HFFc6 (cell line): ENCODE measurements at places on chromosomes 12 and 14. TPM values are rescaled to one million over a fixed set of nuclear protein-coding genes. Genes with fewer than 3 reads are reported as not detected.

DNA sequence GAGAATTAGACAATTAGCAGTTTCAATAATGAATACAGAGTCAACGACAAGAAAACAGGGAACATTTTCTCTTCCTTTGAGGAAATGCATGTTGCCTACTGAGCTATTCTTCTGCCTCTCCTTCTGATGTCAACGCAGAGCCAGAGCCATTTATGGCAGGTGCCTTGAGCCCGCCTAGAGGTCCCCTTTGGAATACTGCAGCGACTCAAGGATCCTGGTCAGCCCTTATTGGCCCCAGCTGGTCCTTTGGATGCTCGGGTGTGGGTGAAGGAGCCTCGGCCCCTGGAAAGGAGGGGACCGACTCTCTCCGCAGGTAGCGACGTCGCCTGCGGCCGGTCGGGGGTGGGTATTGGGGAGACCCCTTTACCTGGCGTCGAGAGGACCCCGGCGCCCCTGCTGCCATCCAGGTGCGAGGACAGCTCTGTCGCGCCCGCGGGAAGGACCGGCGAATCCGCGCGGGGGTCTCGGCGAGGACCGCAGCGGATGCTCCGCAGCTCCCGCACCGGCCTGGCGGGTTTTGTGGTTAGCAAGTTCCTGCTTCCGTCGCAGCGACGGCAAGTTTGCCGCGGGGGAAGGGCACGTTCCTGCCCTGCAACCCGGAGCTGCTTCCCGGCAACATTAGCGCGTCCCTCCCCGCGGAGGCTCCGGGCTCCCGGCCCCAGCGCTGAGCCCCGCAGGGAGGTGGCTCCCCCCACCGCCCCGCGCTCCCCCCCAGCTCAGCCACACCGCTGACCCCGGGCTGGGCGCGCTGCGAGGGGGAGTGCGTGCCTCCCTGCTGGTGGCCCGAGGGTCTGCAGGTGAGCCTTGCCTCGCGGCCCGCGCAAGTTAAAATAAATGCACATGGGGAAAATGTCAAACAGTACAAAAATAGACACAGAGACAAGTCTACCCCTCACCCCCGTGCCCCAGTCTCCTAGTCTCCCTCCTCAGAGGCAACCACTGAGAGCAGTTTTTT, at the start of gene MANSC1:
MANSC1 (minus strand) TSS at position 532 of the 955 bp plus-strand sequence. CDS start 6,928 bp downstream, outside the sequence.
- H3K36me3 ChIP-seq = no peaks in the 10 kb centered on the region
- H3K4me3 ChIP-seq = peak within 1 kb of the TSS; percentile 70
- no peak within 1 kb of the TSS for H3K27ac ChIP-seq
- peaks cover 8% of the 10 kb centered on the region; the same call in 1 of the 2 replicates for H3K4me1 ChIP-seq

The LMNTD1 gene
- 0.38 to 0.94 TPM (median 0.81 TPM) in 3 replicates for total RNA-seq

The PPP1R1A gene
- not detected in 2 replicates for total RNA-seq

- no peaks in the 10 kb centered on the region for H3K27me3 ChIP-seq
- DNase-seq = no peak
- peaks cover 5% of the 10 kb centered on the region; the same call in 1 of the 2 replicates for H3K36me3 ChIP-seq
- H3K27ac ChIP-seq = no peak overlapping the region
- H3K4me3 ChIP-seq = no peak overlapping the region
Measured at GRCh38 chr12:84073401-84073800, 839.2 kb downstream of the SLC6A15 start.

GRCh38 chr14:22185789-22186188, 403.2 kb downstream of the DAD1 start:
- no peak overlapping the region for H3K4me3 ChIP-seq
- DNase-seq = no peak
- H3K4me1 ChIP-seq = peaks cover 19% of the 10 kb centered on the region
- H3K27me3 ChIP-seq = peaks cover 5% of the 10 kb centered on the region
- no peaks in the 10 kb centered on the region for H3K36me3 ChIP-seq

GRCh38 chr12:4330203-4330602, 9.2 kb downstream of the TIGAR start:
- H3K27me3 ChIP-seq = no peaks in the 10 kb centered on the region; the same call in 1 of the 2 replicates
- H3K36me3 ChIP-seq = peaks cover 27% of the 10 kb centered on the region
- H3K27ac ChIP-seq = peak overlapping the region; percentile 19; the same call in 1 of the 2 replicates
- peaks cover 26% of the 10 kb centered on the region for H3K4me1 ChIP-seq
- no peak overlapping the region for H3K4me3 ChIP-seq

The PMEL gene
- total RNA-seq = 0.16 and 0.68 TPM in 2 replicates

DNA sequence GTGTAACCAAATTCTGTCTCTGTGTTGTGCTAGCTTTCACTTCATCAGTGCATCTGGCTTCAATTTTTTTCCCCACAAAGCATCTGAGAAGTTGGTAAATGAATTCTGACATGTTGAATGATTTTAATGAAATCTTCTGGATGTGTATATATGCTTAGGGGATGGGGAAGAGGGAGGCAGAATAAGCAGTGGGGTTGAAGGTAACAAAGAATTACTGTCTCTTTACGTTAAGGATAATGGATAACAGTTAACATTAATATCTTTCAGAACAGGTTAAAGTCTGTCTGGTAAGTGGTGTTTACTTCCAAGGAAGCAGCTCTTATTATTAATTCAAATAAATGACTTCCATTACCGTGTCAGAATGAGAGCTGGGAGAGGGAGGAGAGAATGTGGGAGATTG, 261.7 kb downstream of the ERC1 start:
- H3K36me3 ChIP-seq = no peaks in the 10 kb centered on the region
- no peak overlapping the region for H3K27ac ChIP-seq
- peaks cover 30% of the 10 kb centered on the region for H3K4me1 ChIP-seq
- no peak for DNase-seq
- H3K4me3 ChIP-seq = no peak overlapping the region
- no peaks in the 10 kb centered on the region for H3K27me3 ChIP-seq

The MUCL1 gene
- total RNA-seq = not detected in 3 replicates

DNA sequence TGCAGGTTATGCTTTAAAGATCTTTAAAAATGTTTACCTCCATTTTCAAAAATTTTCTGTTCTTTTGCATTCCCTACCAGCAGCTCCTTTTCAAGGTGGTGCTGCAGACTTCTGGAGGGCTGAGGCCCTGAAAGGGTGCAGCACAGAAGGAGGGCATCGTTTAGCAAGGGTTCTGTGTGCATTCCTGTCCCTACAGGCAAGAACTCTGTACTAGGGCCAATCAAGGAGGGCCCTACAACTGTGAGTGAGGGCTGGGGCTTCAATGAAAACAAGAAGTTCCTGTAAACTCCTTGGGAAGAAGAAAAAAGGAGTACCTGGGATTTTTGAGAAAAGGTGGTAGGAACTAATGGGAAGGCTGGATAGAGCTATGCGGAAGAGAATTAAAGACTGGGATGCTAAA, 50.7 kb upstream of the CSRP2 start:
- no peak overlapping the region for H3K27ac ChIP-seq
- peaks cover 6% of the 10 kb centered on the region; the same call in 1 of the 2 replicates for H3K4me1 ChIP-seq
- no peak for DNase-seq
- no peak overlapping the region for H3K4me3 ChIP-seq

The SMCO2 gene
- total RNA-seq = not detected in 3 replicates

DNA sequence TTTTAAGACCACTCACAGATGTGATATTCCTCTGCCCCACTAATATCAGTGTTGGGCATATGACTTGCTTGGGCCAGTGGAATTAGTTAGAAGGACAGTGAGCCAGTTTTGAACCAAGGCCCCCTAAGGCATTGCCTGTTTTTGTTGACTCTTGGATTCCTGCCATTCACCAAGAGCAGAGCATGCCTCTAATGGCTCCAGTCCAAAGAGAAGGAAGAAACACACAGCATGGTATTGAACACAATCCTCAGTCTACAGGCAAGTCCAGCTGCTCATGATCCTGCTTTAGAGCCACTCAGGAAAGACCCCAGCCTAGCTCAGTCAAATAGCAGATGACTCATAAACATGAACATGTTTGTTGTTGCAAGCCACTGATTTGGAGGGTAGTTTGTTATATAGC, 1201.5 kb downstream of the BCL11B start:
- peaks cover 4% of the 10 kb centered on the region; the same call in 1 of the 2 replicates for H3K36me3 ChIP-seq
- no peak overlapping the region for H3K4me3 ChIP-seq
- no peaks in the 10 kb centered on the region for H3K27me3 ChIP-seq
- H3K27ac ChIP-seq = no peak overlapping the region

- H3K4me1 ChIP-seq = peaks cover 64% of the 10 kb centered on the region
- H3K36me3 ChIP-seq = peaks cover 9% of the 10 kb centered on the region; the same call in 1 of the 2 replicates
- no peaks in the 10 kb centered on the region; the same call in 1 of the 2 replicates for H3K27me3 ChIP-seq
Measured at GRCh38 chr14:61466249-61466904, 145.0 kb downstream of the PRKCH start.

The FAM90A1 gene
- 0.09 to 0.30 TPM in 2 of 3 replicates, not detected in the other for total RNA-seq

The SELPLG gene
- 6.6 to 8.6 TPM (median 6.9 TPM) in 3 replicates for total RNA-seq

GRCh38 chr12:65055859-65056258, 65.2 kb downstream of the WIF1 start:
- H3K27me3 ChIP-seq = peaks cover 14% of the 10 kb centered on the region
- H3K36me3 ChIP-seq = no peaks in the 10 kb centered on the region
- no peak overlapping the region for H3K4me3 ChIP-seq
- no peak for DNase-seq
- no peak overlapping the region for H3K27ac ChIP-seq

DNA sequence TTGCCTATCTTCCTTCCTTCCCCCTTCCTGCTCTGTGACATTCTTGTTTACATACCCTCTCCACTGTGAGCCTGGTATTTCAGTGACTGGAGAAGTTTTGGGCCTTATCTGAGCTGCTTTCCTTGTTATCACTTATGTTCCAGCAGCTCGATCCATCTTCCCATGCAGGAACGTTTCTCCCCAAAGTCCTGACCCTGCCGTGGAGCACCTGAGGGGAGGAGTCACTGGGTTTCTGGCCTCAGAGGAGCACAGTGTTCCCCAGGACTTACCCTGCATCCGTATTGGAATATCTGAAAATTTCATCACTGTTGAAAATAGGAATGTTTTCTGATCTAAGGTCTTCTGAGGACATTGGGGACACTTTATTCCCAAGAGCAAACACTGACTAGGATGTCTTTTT, 141.8 kb downstream of the CACNA1C start:
- H3K36me3 ChIP-seq = peaks cover 11% of the 10 kb centered on the region
- H3K4me1 ChIP-seq = peaks cover 32% of the 10 kb centered on the region
- no peak for DNase-seq
- H3K27ac ChIP-seq = peak overlapping the region; percentile 19; the same call in 1 of the 2 replicates

DNA sequence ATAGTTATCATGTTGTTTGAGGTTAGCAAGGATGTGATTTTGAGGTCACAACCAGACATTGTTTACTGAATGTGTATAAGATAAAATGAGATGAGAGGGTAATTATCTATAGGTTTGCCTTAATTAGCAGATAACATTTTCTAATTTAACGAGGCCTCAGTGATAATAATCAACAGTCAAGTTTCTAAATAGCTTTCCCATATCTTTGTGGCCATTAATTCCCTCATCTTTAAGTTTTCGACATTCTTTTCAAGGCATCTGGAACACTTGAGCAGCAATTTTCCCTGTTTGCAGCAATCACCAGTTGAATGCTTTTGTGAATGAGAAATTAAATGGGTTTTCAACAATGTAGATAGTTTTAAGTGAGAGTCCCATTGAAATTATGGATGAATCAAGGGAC, 304.1 kb downstream of the SYT1 start:
- no peaks in the 10 kb centered on the region; the same call in 1 of the 2 replicates for H3K4me1 ChIP-seq
- peaks cover 2% of the 10 kb centered on the region; the same call in 1 of the 2 replicates for H3K27me3 ChIP-seq
- H3K36me3 ChIP-seq = no peaks in the 10 kb centered on the region; the same call in 1 of the 2 replicates
- no peak overlapping the region for H3K27ac ChIP-seq

The ALX1 gene
- not detected in 2 replicates for total RNA-seq

DNA sequence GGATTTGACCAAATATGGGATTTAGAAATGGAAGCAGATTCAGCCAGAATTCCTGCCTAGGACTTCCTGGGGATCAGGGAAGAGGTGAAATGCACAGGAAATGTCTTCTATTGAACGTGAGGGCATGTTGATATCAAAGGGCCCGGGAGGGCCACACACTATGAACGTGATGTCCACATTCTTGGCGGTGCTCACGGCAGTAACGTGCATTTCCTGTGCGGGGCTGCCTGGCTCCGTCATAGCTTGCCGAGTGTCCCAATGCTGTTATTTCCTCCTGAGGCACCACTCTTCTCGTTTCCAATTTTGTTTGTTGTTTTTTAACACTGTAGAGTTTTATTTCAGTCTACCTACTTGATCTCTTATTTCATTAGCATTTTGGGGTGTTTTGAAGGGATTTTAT, 67.3 kb downstream of the ZNF664 start:
- H3K4me1 ChIP-seq = peaks cover 22% of the 10 kb centered on the region
- peaks cover 18% of the 10 kb centered on the region for H3K27me3 ChIP-seq
- H3K27ac ChIP-seq = no peak overlapping the region
- no peaks in the 10 kb centered on the region for H3K36me3 ChIP-seq

DNA sequence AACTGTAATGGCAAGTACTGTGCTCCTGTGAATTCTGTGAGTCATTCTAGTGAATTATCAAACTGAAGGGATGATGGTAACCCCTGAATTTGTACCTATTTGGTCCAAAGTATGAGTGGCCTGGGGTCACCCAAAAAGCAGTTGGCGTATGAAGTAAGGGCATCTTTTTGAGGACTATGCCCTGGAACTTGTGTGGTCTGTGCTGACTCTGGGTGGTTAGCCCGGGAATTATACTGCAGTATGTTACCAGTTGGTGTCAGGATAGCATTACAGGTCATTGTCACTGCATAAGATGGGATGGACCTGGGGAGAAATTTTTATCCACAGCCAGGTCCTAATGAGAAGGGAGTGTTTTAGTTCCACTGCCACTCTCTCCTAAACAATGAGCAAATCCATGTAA, 174.7 kb downstream of the SSPN start:
- H3K4me3 ChIP-seq = no peak overlapping the region; the same call in 1 of the 2 replicates
- 0 out of 2 replicates have a peak, but pooled peaks cover 2% of the 10 kb centered on the region for H3K27me3 ChIP-seq
- H3K4me1 ChIP-seq = peaks cover 29% of the 10 kb centered on the region
- H3K27ac ChIP-seq = peak overlapping the region; percentile 77

GRCh38 chr14:68863610-68864360, 70.9 kb upstream of the ZFP36L1 start:
- H3K27me3 ChIP-seq = peaks cover 17% of the 10 kb centered on the region
- no peak for DNase-seq
- peak overlapping the region; percentile 36; the same call in 1 of the 2 replicates for H3K4me3 ChIP-seq
- H3K36me3 ChIP-seq = peaks cover 22% of the 10 kb centered on the region

- H3K4me1 ChIP-seq = peaks cover under 1% of the 10 kb centered on the region
- no peak overlapping the region for H3K27ac ChIP-seq
- peaks cover 21% of the 10 kb centered on the region for H3K36me3 ChIP-seq
- DNase-seq = no peak
- no peaks in the 10 kb centered on the region for H3K27me3 ChIP-seq
Measured at GRCh38 chr12:56307221-56307965, 7.3 kb upstream of the CS start.

- peaks cover 24% of the 10 kb centered on the region for H3K36me3 ChIP-seq
- H3K27ac ChIP-seq = peak overlapping the region; percentile 20
- DNase-seq = no peak
- H3K4me3 ChIP-seq = no peak overlapping the region
Measured at GRCh38 chr14:71554959-71555612, 377.1 kb upstream of the RGS6 start.

The SLCO1A2 gene
- total RNA-seq = not detected in 3 replicates

DNA sequence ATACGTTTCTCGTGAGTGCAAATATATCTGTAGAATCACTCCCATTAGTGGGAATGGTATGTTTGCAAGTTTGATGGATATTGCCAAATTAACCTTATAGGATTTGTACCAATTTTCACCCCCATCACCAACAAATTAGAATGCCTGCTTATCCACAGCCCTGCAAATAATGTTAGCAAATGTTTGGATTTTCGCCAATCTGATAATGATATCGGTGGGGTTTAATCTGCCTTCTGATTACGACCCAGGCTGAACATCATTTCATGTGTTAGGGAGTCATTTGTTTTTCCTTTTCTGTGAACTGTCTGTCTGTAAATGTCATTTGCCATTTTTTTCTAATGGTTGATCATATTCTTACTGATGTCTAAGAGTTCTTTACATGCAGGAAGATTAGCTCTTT, 4.1 kb upstream of the DAZAP2 start:
- peaks cover 8% of the 10 kb centered on the region for H3K4me1 ChIP-seq
- H3K36me3 ChIP-seq = 0 out of 2 replicates have a peak, but pooled peaks cover under 1% of the 10 kb centered on the region
- no peak overlapping the region for H3K4me3 ChIP-seq
- no peak overlapping the region for H3K27ac ChIP-seq
- no peak for DNase-seq

The SARNP gene
- total RNA-seq = 77.1 to 82.7 TPM (median 79.7 TPM) in 3 replicates

The PLA2G1B gene
- total RNA-seq = not detected in 3 replicates

- peak; percentile 6 for DNase-seq
- H3K4me3 ChIP-seq = no peak overlapping the region
- H3K27me3 ChIP-seq = peaks cover 21% of the 10 kb centered on the region
- H3K4me1 ChIP-seq = no peaks in the 10 kb centered on the region
Measured at GRCh38 chr12:57657744-57658143, 24.7 kb upstream of the B4GALNT1 start.
